ENCODE measurements at places on chromosomes 3 and 15.

DNA sequence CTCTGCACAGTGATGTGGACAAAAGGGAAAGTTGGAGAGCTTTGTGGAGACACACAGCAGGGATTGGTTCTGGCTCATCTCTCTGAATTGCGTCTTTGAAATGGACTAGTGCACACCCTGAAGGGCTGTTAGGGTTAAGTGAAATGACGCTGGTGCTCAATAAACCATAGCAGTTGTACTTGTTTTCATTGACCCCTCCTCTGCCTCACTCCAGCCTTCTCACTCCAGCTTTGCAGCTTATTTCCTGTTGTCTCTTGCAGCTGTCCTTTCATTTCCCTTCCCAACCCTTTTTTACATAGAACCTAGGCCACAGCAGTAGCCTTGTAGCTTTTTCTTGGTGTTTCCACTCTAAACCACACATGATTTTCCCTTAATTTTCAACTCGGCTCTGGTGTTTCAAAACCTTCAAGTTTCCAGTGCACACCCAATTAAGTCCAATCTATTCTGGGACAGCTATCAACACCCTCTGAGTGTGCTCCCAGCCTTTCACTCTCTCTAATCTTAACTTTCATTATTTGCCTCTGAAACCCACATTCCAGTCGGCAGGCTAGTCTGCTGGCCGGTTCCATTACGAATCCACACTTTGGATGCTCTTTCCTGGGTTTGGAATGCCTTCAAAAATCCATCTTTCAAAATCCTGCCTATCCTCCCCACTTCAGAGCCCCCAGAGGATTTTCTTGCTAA is 6.4 kb downstream of the C3orf52 start:
- DNase-seq = no peak

DNA sequence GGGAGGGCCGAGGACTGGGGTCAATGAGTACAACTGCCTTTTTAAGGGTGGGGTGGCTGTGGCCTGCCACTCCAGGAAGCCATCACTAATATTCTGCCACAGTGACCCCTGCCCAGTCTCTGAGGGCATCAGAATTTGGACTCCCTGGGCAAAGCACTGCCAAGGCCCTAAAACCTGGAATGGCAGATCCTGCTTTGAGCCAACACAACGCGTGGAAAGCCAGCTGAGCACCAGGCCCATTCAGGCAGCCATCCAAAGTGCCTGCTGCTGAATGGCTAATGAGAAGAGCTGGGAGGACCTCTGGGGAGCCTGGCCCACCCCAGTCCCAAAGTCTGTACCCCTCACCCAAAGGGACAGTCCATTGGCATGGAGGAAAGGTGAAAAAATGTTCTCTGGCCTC is 5.0 kb downstream of the TWF2 start:
- DNase-seq = no peak

DNA sequence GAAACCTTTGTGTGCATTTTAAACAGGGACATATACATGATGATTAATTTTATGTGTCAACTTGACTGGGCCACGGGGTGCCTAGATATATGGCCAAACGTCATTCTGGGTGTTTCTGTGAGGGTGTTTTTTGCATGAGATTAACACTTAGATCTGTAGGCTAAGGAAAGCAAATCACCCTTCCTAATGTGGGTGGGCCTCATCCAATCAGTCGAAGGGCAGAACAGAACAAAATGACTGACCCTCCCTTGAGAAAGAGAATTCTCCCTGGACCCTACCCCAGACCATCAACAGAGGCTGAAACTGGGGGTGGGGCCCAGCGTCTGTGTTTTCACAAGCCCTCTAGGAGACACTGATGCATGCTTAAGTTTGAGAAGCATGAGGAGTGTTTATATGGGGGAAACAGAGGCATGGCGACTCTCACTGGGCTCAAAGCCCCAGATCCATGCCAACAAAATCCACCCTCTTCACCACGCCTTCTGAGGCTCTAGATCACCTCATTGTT is 56.2 kb downstream of the ITGA11 start:
- no peak for DNase-seq

GRCh38 chr15:79943820-79944219 is 27.2 kb downstream of the BCL2A1 start:
- no peak for DNase-seq

DNA sequence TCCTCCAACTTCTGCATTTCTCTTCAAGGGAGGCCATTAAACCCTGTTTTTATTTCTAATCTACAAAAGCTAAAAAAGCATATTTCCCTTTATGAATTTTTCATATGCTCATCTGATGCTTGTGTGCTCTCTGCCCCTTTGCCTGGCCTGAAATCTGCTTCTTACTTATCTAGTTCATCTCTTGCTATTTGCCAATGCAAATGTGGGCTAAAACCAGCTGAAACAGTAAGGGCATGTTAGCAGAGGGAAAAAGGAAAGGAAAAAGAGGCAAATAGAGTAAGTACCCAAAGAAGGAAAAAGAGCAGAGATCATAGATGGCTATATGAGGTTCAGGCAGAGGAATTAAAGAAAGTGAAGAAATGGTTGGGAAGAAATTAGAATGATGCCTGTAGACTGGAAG is 185.2 kb downstream of the CNTN4 start:
- no peak for DNase-seq

GRCh38 chr3:126450744-126451143 is 24.9 kb downstream of the ZXDC start:
- no peak for DNase-seq

DNA sequence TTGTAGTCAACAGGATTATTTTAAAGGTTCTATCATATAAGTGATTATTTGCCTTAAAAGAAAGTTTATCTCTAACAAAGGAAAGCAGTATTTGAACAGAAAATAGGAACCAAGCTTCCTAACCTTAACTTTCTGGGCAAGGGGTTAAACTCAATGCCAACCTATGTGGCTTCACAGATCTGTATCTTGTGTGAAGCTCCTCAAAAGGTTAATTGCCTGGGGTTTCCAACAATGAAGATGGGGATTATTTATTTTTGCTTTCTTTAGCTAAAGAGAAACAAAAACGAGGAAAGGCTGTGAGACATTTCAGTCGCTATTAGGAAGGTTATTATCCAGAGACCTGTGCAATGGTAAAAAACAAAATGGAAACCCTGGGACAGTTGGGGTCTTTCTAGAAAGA is 1.1 kb upstream of the WDR82 start:
- DNase-seq = no peak

DNA sequence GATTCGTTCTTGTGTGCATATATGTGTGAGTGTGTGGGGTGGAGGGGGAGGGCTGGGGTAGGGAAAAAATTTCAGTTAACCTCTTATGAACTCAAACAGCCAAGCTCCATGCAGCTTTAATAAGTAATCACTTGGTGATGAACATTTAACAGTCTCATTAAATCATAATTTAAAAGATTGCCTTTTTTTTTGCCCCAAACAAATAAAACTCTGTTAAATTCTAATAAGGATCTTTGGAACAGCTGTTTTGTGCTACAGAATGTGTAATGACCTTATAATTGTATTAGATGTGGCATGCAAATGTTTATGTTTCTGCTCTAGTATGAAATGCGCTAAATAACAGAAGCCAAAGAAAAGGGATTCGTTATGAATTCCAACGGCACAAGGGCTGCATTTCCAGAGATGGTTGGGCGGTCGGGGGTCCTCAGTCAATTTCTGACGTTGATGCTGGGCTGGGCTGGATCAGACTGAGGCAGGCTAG is 80.0 kb upstream of the RORA start:
- no peak for DNase-seq

- no peak for DNase-seq
Measured at GRCh38 chr3:9689757-9690156, 13.9 kb upstream of the CPNE9 start.

GRCh38 chr3:9292516-9292915 is 43.1 kb upstream of the SRGAP3 start:
- DNase-seq = no peak

DNA sequence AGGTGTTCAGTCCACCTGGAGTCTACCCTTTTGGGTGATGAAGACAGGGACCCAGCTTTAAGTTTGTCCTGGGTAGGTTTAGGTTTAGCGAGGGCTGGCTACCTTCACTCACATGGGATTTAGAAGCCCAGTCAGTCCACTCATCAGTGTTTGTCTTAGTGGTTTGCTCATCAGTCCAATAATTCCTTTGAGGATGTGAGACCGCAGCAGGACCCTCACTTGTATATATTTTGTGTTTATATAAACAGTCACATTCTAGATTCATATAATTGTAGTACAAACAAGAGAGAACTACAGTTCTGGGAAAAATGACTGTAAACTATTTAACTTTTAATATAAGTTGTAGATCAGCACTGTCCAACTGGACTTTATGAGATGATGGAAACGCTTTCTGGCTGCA is 18.2 kb downstream of the EFCC1 start:
- no peak for DNase-seq

DNA sequence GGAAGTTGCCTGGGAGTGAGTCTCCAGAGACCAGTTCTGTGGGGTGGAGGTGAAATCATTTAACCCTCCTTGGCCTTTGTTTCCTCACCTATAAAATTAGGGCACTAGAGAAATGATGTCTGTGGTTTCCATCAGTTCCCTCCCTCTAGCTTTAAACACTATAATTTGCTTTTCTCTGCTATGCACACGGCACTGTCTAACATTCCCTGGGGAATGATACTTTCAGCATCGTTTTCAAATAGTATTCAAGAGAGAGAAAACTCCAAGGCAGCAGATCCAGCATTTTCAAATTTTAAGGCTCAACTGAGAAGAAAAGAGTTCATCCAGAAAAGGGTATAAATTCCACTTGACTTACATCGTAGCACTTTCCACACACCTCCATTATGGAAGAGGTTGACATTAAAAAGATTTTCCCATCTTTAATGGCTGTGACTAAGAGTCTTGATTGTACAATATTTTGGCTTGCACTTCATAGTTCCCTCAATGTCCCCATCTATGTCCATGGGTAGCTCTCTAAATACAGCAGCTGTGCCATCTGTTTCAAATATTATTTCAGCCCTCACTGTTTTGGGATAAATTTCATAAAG is 137.7 kb upstream of the ZPLD1 start:
- DNase-seq = no peak

DNA sequence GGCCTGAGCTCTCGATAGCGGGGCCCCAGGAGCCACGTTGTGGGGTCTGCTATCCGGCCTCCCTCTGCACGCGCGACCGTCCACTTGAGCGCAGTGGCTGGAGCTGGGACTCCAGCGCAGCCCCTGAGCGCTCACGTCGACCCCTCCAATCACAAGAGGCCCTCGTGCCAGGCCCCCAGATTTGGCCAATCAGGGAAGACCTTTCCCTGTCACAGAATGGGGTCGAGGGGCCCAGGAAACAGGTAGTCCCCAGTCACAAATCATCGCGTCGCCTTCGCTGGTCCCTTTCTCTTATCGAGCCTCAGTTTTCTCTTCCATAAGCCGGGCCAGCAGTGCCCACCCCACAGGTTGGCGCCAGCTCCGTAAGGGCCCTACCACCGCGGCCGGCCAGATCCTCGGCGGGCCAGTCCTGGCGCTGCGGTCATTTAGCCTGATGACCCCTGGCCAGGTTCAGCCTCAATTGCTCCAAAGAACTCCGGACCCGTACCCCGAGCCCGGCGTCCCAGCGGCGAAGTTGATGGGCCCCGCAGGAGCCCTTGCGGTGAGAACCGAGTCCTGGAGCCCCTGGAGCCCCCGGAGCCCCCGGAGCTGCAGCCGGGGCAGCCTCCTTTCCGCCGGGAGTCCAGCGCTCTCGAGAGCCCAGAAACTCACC is 435 bp downstream of the ALDH1L1 start:
- no peak for DNase-seq

GRCh38 chr15:51844747-51845426 is 15.4 kb downstream of the TMOD3 start:
- DNase-seq = no peak

- DNase-seq = no peak
Measured at GRCh38 chr3:154970797-154971196, 109.3 kb upstream of the MME start.

- no peak for DNase-seq
Measured at GRCh38 chr15:85394554-85395333, 14.3 kb downstream of the AKAP13 start.

DNA sequence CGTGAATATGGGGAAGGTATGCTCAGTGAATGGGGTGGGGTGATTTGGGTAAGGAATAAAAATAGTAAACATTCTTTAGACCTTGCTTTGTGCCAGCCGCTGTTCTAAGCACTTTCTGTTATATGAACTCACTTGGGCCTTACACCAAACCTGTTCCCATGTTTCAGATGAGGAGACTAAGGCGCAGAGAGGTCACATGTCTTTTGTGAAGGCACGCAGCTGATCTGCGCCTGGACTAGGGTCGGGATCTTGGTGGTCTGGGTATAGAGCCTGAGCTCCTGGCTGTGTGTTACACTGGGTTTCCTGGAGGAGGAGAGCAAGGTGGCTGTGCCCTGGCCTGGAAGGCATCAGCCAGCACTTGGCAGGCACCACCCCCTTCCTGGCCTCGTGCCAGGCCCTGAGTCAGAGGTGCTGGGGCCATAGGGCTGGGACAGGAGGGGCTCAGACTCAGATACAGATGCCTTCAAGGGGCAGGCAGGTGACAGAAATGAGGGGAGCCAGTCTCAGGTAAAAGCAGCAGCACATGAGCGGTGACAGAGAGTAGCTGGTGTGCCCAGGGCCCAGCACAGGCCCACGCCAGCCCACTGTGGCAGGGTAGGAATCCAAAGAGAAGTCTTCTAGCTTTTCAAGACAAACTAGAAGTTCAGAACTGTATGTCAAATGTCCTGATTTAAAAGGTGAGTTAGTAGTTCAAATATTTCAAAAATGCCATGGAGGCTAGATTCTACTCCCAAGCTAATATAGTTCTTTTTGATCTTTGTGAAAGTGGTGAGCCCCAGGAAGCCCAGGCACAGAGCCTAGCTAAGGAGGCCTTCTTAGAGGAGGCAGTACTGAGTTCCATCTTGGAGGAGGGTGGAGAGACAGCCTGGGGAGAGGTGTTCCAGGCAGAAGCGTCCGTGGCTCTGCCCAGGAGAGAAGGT is 83.1 kb downstream of the DNAJB8 start:
- no peak for DNase-seq

- peak; percentile 62 for DNase-seq
Measured at GRCh38 chr3:108090049-108090700, 656 bp downstream of the CD47 start.

GRCh38 chr3:119588112-119588511 is 8.8 kb downstream of the ADPRH start:
- no peak for DNase-seq

DNA sequence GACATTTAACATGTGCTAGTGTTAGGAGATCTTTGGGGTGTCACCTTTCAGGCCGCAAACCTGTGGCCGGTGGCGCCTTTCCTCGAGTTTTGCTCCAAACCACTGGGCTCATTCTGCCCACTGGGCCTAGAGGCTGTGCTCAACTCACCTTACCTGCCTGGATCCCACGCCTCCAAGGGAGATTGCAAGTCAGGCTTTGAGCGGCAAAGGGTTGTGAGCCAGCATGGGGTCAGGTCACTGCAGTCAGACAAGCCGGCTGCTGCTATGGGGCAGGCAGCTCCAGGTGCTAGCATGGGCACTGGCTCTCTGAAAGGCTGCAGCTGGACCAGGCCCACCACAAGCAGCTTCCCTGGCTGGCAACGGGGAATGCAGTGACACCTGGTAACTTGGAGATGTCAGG is 265.5 kb downstream of the ZBBX start:
- DNase-seq = no peak
